ENCODE measurements at places on chromosomes 5 and 9.

DNA sequence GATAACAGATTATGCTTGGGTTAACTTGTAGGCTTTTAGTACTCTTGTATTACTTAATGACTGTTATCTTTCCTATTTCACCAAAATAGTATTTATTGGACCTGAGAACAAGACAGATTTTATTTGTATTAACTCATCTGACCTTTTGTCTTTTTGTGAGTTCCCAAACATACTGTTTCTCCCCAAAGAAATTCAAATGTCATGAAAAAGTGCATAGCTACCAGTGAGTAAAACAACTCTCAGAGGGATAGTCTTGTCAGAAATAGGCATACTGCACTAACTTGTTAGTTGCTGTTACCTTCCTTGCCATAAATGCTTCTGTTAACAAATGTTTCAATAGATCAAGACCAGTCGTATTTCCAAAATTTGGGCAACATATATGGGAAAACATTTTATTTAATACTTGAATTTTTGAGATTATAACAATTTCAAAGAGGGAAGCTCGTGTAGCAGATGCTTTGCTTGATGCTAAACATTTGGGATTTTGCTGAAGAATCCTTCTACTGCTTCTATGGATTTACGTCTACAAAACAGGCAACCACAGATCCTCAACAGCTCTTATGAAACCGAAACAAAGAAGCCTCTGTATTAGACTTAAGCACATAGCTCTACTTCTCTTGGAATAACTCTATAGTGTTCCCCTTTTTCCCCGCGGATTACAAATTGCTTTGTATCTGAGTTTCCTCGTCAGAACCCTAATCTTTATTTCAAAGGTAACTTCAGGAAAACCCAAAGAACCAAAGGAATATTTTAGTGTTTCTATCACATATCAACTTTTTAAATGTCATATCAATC lies 248.8 kb downstream of the MCTP1 start:
- DNase-seq, result no peak

- no peak for DNase-seq
These were observed 33.9 kb downstream of the HACD4 start for GRCh38 chr9:20997503-20998076.

DNA sequence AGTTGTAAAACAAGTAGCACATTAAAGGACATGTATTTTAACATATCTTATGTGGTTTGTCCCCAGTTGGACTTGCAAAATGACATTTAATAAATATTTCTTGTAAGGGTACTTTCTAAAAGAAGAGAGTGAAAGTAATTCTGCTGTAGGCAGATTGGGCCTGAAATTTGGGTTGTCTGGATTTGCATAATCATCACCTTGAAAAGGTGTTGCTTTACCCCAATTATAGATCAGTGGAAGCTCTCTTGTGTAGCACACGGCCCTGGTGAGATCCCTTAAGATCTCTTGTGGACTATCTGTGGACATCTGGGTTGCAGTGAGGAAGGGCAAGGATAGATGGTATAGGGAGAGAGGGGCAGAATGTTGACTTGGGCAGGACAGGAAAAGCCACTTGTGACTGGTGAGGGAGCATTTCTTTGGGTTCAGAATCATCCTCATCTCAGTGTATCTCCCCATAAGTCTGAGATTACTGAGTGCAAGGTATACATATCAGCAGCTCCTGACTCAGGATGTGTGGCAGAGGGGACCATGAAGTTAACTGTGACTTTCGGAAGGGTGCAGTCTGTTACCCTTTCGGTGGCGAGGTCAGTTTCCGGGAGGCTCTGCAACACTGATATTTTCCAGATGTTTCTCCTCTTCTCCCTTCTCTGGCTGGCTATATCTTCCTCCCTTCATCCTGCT lies 2.0 kb upstream of the TNFAIP8 start:
- DNase-seq, result no peak

- no peak for DNase-seq
These were observed 131.3 kb downstream of the SEC61B start for GRCh38 chr9:99353408-99353807.

DNA sequence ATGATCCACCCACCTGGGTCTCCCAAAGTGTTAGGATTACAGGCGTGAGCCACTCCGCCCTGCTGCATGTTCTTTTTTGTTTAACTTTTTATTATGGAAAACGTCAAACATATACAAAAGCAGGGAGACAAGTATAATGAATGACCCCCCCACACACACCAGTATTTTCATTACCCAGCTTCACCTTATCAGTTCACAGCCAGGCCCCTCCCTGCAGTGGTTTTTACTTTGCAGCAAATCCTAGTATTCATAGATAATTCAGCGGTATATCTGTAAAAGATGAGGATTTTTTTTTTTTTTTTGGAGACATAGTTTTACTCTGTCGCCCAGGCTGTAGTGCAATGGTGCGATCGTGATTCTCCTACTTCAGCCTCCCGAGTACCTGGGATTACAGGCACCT lies 2.3 kb downstream of the POMT1 start:
- no peak for DNase-seq

DNA sequence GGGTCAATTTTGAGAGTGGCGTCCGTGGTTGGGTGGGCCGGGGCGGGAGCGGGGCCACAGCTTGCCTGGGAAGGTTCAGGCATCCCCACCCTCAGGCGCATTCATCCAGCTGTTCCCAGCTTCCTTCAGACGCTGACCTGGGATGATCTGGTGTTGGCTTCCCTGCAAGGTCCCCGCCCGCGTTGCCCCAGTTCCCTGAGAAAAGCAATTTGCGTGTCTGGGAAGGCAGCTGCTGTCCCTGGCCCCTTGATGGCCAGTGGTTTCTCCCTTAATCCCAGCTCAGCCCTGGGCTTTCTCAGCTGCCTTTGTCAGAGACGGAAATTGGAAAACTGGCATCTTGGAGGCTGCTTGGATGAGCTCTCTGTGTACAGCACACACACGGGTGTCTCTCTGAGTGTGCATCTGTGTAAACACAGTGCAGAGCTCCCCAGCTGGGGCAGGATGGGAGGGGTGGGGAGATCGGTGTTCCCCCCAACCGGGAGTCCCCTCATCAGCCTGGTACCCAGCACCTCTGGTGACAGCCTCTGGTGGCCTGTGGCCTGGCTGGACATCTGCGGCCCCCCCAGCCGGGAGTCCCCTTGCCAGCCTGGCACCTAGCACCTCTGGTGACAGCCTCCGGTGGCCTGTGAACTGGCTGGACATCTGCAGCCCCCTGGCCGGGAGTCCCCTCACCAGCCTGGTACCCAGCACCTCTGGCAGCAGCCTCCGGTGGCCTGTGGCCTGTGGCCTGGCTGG lies 94.0 kb downstream of the COL5A1 start:
- DNase-seq, result no peak

- no peak for DNase-seq
These were observed 27.4 kb downstream of the TYRP1 start for GRCh38 chr9:12720551-12720950.

DNA sequence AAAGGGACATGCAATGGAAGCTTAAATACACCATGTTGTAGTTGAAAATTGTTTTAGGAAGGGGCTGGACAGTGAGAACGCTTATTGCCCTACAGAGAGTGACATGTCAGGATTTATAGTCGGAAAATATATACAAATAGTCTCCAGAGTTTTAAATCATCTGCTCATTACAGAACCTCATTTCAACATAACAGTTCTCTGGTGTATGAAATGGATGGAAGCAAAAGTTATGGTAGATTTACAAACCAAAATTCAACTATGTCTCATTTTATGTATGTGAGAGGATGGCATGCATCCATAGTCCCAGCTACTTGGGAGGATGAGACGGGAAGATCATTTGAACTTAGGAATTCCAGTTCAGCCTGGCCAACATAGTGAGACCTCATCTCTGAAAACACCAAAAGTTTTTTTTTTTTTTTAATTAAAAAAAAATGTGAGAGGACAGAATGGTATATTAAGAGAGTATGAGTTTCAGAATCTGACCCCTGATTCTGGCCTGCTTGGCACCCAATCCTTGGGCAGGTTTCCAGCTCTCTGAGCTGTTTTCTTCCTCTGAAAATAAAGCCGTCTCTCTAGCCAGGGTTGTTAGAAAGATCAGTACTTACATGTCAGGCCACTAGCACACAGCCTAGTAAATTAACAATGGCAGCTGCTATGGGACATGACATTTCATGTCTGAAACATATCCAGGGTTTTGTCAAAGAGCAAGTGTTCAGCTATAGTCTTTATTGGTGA lies 40.1 kb downstream of the IQGAP2 start:
- DNase-seq, result no peak

DNA sequence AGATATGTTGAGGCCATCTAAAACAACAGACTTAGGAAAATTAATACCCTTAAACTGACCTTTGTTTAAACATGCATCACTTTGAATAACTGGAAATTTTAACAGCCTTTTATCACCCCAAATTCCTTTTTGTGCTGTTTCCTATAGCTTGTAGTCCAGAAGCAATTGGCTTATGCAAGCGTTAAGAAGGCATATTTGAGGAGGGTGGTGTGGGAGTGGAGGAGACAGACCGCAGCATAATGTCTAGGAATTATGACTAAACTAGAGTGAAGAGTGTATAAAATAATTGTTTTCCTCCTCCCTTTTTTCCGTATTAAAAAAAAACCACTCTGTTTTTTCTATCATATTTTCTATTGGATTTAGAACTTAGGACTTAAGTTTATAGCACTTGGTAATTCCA lies 51.8 kb upstream of the MPDZ start:
- DNase-seq, result no peak

GRCh38 chr5:6354848-6355247 lies 23.5 kb downstream of the MED10 start:
- DNase-seq, result no peak

- no peak for DNase-seq
These were observed 7.0 kb downstream of the DENND1A start for GRCh38 chr9:123922911-123923310.

- DNase-seq, result no peak
These were observed 78.4 kb upstream of the ITGA1 start for GRCh38 chr5:52709167-52709925.

- no peak for DNase-seq
These were observed at the start of gene PLPPR1 for GRCh38 chr9:101028346-101029314. Gene PLPPR1, plus strand, starts transcription at chr9:101028727.

DNA sequence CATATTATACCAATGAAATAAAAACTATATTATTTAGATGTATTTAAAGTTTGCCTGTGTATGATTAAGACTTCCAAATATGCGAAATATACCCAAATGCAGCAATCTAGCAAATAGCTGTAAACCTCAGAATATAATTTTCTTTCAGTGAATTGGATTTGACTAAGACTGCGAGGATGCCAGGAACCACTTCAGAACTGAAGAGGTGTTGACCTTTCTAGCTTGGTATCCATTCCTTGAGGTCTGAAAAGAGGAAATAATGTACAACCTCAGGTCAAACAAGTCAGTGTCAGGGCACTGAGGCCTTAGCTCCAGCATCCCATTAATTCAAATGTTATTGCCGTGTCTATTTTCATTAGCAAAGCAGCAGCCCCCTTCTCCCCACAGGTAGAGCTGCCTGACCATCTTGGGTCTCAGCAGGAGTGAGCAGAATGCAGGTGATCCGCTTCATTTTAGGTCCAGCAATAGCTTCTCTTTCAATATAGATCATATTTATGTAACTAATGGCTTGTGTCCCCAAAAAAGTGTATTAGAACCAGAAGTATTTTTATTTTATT lies 100.0 kb downstream of the KIAA1958 start:
- no peak for DNase-seq

DNA sequence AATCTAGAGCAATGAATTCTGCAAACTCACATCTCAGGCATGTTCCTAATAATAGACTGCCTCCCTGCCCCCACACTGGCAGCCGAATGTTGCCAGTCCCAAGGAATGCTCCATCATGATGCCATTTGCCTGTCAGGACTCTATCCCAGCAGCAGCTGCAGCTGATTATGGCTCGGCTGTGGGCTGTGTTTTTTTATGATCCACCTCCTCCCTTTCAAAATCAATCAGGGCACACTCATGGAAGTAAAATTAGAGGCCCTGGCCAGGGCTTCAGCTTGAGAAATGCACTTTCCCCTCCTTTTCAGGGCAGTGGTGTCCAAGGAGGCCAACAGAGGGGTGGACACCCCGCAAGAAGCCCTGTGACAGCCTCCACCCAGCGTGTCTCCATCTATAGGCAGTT lies 176.7 kb upstream of the S1PR3 start:
- no peak for DNase-seq

DNA sequence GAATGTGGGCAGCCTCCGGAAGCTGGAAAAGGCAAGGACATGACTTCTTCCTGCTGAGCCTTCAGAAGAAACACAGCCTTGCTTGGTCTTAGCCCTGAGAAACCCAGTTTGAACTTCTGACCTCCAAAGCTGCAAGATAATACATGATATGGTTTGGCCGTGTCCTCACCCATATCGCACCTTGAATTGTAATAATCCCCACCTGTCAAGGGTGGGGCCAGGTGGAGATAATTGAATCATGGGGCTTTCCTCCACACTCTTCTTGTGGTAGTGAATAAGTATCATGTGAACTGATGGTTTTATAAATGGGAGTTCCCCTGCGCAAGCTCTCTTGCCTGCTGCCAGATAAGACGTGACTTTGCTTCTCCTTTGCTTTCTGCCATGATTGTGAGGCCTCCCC lies 310.9 kb downstream of the PSAT1 start:
- DNase-seq, result no peak

GRCh38 chr9:14365670-14366069 lies 51.7 kb upstream of the NFIB start:
- DNase-seq, result no peak

GRCh38 chr9:133051281-133051900 lies 10.4 kb upstream of the CEL start:
- no peak for DNase-seq

- DNase-seq, result no peak
These were observed 61.8 kb upstream of the CPLX2 start for GRCh38 chr5:175809531-175810121.

GRCh38 chr9:125346080-125346732 lies 84.6 kb downstream of the GAPVD1 start:
- no peak for DNase-seq

DNA sequence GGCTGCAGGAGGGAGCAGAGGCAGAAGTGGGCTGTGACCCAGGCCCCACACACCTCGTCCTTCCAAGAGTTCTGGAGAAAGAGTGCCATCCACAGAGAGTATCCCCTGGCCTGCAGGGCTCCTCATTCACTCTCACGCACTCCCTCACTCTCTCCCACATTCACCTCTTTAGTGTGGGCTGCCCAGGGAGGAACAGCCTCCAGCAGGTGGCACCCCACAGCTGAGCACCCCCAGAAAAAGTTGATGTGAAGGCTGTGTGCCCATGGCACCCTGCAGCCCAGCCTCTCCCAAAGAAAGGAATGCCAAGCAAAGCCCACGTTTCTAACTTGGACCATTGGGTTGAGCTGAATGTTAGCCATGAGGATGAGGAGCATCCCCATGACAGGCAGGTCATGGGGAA lies 4.5 kb upstream of the SHC3 start:
- DNase-seq, result no peak

DNA sequence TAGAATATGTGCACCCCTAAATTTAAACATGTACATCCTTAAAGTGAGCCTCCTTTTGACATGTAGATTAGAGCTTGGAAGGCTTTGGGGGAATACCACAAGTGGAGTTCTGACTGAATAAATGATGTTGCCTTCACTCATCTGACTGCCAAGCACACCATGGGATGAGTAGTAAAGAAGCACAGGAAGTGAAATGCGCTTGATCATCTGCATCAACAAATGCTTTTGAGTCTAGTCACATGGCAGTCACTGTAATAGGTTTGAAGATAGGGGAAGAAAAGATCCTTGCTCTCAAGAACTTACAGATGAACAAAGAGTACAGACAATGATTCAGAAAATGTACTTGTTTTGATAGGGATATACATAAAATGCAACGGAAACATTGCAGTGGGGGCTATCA lies 62.0 kb upstream of the STARD4 start:
- DNase-seq, result no peak

GRCh38 chr5:150613991-150614660 lies 26.3 kb upstream of the SYNPO start:
- DNase-seq, result no peak

Measured in stimulated activated CD4-positive, alpha-beta T cell treated with anti-CD3 and anti-CD28 coated beads, TNF-alpha, amount 100 ng/mL, for 4 hours (primary cell).